ENCODE measurements at places on chromosomes 4 and X.
A peak's percentile ranks its signal among the peaks of the same experiment; 100 is the strongest.

GRCh38 chrX:147228153-147228552, 413.6 kb upstream of the CXorf51A start:
- no peak for DNase-seq

GRCh38 chrX:42732506-42732905, 45.5 kb downstream of the PPP1R2C start:
- DNase-seq = no peak

- DNase-seq = no peak
These were observed 65.8 kb downstream of the AFAP1 start for GRCh38 chr4:7873881-7874280.

DNA sequence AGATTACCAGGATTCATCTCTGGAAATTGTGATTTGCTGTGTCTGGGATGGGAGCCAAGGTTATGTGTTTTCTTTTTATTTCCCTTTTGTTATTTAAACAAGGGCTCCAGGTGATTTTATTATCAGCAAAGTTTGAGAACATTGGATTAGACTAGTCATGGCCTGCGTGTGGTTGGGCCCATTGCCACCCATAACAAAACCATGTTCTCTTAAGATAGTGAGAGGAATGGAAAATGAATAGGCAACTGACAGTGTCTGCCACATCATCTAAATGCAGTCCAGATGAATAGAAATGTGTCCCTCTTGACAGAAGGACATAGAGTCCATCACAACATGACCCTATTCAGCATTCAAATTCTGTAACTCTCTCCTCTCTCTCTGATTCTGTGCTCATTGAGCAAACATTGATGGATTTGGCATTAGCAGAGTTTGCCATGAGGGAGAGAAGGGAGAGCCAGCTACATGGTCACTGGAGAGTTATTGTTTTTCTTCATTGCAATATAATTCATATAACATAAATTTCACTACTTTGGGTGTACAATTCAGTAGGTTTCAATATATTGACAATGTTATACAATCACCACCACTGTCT, 11.7 kb downstream of the XK start:
- no peak for DNase-seq

GRCh38 chrX:76428243-76429130, 977 bp downstream of the MAGEE1 start:
- peak; percentile 15 for DNase-seq

- no peak for DNase-seq
These were observed 116.6 kb downstream of the IRF2 start for GRCh38 chr4:184357772-184358171.

DNA sequence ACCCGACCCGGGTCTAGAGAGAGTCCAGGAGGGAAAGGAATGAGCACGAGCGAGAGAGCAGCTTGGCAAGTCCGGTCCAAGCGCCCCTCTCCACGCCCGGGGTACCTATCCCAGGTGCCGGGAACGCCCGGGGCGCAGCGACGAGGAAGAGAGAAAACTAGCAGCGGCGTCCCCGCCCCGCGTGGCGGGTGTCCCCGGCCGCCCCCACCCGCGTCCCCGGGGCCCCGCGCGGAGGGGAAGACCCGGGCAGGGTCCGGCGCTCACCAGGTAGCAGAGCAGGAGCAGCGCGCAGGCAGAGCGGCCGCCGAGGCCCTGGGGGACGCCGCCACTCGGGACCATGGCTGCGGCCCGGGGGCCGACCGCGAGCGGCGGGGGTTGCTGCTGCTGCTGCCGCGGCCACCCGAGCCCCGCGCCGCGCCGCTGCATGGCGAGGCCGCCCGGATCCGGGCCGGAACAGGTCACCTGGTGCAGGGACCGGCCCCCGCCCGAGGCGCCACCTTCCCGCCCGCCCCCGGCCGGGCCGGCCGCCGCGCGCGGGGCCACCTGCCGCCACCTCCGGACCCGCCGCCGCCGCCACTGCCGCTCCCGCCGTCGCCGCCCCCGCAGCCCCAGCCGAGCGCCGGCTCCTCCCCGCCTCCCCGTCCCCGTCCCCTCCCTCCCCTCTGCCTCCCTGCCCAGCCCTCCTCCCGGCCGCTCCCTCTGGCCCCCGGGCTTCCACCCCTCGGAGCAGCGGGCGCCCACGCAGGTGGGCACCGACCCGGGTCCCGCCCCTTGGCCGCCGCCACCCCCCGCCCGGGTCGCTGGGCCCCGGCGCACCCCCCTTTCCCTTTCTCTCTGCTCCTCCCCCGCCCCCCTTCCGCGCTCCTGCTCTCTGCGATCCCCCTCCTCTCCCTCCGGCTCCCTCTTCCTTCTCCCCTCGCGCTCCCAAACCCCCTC, at the start of gene SEL1L3:
Gene SEL1L3, minus strand, starts transcription at position 578 of the 936 bp plus-strand sequence. Its CDS starts 152 bp downstream, at position 426.
- DNase-seq = peak; percentile 64

DNA sequence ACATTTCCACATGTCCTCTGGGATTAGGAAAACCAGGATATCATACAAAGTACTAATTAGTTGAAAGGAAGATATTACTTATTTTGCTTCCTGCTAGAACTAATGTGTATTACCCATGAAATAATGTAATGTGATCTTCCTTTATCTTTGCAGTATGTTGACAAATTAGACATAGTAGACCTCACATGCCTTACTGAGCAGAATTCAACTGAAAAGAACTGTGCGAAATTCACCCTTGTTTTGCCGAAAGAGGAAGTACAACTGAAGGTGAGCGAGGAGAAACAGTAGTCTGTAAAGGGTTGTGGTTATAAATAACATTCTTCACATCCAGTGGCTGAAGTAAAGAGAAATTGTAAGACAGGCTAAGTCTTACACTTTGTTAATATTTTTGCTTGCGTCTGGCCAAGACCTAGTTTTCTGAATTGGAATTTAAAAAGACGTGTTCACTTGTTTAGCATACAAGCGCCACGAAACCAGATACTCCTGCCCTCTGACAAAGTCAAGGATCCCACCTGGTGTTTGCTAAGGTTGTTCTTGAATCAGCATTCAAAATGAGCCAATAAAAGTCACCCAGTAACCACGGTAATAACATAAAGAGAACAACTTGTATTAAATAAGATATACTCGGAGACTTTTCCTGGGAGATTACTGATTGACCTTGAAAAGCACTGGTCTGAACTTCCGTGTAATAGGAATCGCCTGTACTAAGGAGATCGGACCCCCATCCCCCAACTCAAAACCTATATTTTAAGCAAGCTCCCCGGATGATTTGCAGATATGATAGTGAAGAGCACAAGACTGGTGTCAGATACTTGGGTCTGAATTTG, 16.9 kb downstream of the STAP1 start:
- DNase-seq = no peak

GRCh38 chr4:15159477-15160019, 157.3 kb downstream of the CPEB2 start:
- no peak for DNase-seq

DNA sequence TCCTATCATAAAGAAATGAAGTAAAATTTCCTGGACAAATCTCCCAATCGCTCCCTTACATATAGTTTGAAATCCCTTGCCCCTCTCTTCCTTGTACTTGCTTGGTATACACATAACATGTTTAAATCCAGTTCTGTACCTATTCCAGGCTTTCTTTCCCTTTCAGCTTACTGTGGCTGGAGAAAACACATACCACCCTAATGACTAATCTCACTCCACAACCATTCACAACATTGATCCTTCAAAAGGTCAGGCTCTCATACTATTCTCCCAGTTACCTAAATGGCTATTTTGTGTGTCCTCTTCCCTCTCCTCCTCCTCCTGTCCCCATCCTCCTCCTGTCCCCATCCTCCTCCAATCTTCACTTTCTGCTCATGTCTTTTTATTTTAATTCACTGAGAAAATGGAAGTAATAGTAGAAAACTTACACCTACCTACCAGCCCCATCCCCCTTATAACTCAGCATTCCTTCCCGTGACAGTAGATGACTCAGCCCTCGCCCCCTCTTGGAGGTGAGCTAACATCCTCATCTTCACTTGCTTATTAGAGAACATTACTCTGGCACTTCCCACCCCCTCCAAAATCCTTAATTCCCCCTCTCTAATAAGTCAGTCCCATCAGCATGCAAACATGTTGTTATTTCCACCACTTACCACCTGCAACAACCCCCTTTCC, 77.5 kb downstream of the IL15 start:
- DNase-seq = no peak

GRCh38 chr4:167469436-167469835, 235.1 kb upstream of the SPOCK3 start:
- no peak for DNase-seq

GRCh38 chrX:133307637-133308498, 89.7 kb upstream of the TFDP3 start:
- DNase-seq = no peak

DNA sequence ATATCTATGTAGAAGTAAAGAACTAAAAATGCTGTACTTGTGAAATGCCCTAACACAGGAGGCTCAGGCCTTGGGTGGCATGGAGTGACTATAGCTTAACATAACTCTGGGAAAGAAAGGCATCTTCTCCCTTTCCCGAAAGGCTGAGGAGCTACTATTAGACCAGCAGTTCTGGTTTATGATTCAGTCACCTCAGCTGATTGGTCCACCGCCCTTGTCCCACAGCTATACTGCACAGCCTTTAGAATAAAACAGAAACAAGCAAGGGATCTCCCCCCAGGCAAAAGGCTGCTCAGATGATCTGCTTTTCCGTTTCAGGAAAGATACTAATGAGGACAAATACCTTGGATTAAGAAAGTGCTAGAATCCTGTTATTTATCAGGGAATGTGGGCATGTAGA, 171.3 kb downstream of the SNCA start:
- no peak for DNase-seq

GRCh38 chr4:143016171-143016570, 168.5 kb upstream of the USP38 start:
- no peak for DNase-seq

DNA sequence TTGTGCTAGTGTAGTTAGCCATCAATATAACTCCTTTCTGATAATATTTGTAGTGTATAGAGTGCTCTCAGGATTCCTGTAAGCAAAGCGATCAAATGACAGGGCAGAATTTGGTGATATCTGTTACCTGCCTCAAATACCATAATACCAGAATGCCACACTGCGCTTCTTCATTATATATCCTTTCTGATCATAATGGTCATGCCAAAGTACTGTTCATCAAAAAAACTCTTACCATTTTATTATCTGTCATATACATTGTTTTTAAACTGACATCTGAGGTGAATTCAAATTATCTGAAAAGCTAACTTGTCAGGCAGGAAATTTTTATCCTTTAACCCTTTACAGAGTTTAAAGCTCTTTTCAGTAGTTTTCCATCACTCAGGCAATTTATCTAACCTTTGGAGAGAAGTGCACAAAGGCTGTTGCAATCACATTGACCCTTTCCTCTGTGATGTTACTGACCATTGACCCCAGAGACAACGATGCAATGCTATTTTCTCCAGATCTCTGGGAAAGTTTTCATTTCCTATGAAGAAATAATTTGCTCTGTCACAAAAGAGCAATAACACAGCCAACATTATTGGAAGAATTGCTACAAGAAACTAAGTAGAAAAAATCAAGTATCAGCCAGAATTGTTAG, 37.4 kb downstream of the UGT2B4 start:
- no peak for DNase-seq

DNA sequence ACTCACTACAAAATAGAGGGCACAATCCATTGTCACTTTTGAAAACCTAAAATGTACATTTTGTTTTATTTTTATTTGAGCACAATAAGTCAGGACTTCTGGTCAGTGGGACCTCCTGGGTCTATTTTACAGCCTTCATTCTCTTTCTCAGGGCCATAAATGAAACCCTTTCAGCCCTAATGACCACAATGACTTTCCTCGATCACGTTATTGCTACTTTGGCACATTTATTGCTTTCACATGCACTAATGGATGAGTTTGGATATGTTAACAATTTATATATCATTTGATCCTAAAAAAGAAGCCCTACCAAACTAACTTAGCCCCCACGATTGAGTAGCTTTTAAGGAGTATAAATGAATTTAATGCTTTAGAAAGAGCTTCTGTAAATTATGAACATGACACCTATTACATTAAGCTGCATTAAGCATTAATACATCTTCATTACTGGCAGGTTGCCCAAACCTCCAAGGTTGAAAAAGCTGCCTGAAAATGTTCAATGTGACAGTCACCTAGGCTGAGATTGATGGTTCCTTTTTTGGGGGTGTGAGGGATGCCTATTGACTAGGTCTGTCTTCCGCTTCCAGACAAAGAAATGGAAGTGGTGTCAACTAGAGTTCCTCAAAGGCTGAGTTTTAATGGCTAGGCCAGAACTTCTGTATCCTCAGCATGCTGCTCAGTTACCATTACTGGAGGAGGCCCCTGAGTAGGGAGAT, 296.4 kb downstream of the GPAT3 start:
- DNase-seq = no peak

Data from T-helper 2 cell treated with Interferon-gamma antibody and Interleukin-4, amounts not matched to agents 5 μg/mL and 100 μg/mL, for 36 hours (primary cell).